Stimulated activated CD4-positive, alpha-beta T cell treated with anti-CD3 and anti-CD28 coated beads, Interleukin-2, amount 100 ng/mL, for 48 hours (primary cell): ENCODE measurements at places on chromosomes 12 and 14.

GRCh38 chr14:45757655-45758054 lies 504.7 kb upstream of the MIS18BP1 start:
- no peak for DNase-seq

- no peak for DNase-seq
These were observed 191.3 kb upstream of the TBX3 start for GRCh38 chr12:114875313-114875712.

GRCh38 chr14:58750321-58751269 lies 112.8 kb downstream of the DACT1 start:
- no peak for DNase-seq

DNA sequence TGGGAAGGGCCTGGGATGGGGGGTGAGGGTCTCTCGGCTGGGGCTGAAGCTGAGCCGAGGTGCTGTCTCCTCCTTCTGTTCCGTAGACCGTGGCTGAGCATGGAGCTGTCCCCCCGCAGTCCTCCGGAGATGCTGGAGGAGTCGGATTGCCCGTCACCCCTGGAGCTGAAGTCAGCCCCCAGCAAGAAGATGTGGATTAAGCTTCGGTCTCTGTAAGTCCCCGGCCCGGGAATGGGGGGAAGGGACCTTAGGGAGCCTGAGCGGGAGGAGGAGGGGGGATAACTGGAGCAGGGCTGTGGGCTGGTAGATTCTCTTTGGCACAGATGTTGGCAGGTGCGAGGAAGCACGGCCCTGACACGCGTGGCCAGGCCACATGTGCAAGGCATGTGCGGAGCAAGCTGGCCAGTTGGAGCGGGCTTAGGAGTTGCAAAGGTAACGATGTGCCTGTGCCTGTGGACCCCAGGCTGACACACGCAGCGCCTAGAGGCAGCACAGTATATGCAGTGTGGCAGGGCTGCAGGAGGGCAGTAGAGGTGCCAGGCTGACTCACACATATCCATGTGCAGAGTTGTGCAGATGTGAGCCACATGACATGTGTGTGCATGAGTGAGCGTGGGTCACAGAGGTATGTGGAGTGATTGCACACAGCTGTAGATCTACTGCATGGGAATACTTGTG lies 512 bp downstream of the PDE1B start:
- DNase-seq = peak; percentile 9

DNA sequence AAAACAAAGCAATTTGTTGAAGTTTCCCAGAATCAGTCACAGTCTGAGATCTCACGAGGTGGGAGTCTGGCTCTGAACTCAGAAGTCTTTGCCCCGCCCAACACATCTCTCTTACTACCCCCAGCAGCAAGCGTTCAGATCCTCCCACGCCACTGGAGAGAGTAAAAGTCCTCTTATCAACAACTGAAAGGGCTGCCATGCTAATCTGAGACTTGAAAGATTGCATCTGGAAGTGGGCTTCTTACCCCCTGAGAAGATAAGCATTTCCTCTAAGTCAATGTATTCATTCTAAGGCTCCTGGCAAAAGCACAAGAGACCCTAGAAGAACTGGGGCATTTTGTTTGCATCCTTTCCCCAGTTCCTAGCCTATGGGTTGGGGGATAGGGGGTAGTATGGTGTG lies 34.1 kb upstream of the STON2 start:
- DNase-seq = no peak

- no peak for DNase-seq
These were observed 7.6 kb upstream of the E2F7 start for GRCh38 chr12:77072833-77073495.

- no peak for DNase-seq
These were observed 2.9 kb downstream of the CLMN start for GRCh38 chr14:95316821-95317220.

GRCh38 chr12:104058802-104059201 lies 5.5 kb upstream of the HCFC2 start:
- no peak for DNase-seq

DNA sequence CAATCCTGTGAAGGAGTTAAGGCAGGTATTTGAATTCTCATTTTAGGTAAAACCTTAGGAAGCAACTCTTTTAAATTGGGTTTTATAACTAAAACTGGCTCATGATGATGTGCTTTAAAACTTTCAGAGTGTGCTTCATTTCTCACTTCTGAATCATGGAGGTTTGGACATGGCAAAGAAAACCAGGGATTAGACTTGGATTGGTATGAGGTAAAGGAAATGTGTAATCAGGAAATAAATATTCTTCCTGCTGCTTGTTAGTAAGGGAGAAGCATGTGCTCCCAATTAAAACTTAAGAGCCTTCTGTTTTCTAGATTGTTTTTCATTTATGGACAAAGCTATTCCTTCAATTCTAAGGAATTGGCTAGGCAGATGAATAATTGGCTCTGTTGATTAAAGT lies 57.4 kb downstream of the FBXO33 start:
- DNase-seq = no peak
